ENCODE measurements at places on chromosomes 6 and 20.

- no peak for DNase-seq
Observed at GRCh38 chr6:111381123-111381522, 101.9 kb downstream of the REV3L start.

GRCh38 chr6:2909718-2910117 is 6.6 kb upstream of the SERPINB9 start:
- DNase-seq: no peak

GRCh38 chr6:39917981-39918380 is 16.3 kb downstream of the MOCS1 start:
- no peak for DNase-seq

- no peak for DNase-seq
Observed at GRCh38 chr6:77181749-77182148, 281.5 kb downstream of the HTR1B start.

- no peak for DNase-seq
Observed at GRCh38 chr6:2766767-2767656, 1.8 kb downstream of the WRNIP1 start.

GRCh38 chr6:110053395-110054240 is 75.5 kb downstream of the GPR6 start:
- no peak for DNase-seq

DNA sequence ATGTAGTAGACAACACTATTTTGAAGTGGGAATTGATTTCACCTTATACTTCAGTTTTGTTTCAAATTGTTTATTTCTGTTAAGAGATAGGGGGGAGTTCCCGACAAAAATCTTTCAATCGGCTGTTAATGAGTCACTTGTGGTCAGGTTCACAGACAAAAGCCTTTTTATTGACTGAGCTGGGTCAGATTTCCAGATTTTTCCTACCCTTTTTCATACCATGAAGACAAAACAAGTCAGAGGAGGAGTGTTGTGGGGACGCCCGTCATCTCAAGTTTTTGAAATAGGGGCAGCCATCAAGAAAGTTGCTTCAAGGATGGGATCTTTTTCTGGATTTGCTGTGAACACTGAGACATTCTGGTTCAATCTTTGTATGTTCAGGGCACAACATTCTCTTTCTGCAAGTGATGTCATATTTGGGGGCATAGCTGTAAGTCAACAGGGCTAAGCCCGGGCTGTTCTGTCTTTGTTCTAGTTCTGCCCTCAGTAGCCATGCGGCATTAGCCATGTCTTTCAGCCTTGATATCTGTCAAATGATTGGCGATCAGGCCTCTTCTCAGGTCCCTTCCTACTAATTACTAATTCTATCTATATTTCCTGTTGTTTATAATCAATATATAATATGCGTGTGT is 496.0 kb upstream of the MARCKS start:
- DNase-seq: no peak

GRCh38 chr20:41116282-41116956 is 20.9 kb upstream of the PLCG1 start:
- DNase-seq: no peak

DNA sequence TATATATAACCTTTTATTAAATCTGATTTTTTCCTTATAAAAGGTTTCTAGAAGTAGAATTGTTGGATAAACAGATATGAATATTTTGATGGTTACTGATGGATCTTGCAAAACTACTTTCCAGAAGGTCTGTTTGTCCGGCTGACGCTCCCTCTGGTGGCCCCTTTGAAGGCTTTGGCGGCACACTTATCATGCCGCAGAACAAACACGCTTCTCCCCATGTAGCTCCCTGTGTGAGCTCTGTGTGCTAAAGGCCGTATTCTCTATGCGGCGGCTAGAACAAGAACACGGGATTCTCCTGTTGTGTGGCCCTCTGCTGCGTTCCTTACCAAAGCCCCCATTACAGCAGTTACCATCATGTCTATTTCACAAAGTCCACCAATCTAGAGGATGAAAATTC is 30.0 kb downstream of the PPP1R3G start:
- no peak for DNase-seq

Measured in activated CD4-positive, alpha-beta T cell treated with anti-CD3 and anti-CD28 coated beads, Interleukin-2, amount 50 U/mL, for 24 hours (primary cell).